ENCODE measurements at places on chromosomes 6 and 20. TPM values are rescaled to one million over a fixed set of nuclear protein-coding genes. Genes with fewer than 3 reads are reported as not detected.

The SYCP2L gene
- total RNA-seq: 12.6 TPM

The ULBP3 gene
- 4.2 TPM for total RNA-seq

The HCK gene
- not detected for total RNA-seq

The UNC93A gene
- total RNA-seq: not detected

The PRPH2 gene
- total RNA-seq: not detected

The PTPRK gene
- total RNA-seq: 89.3 TPM

The SLPI gene
- total RNA-seq: 55.1 TPM

The FABP7 gene
- not detected for total RNA-seq

The UBE2V1 gene
- 137 TPM for total RNA-seq

The DEFB132 gene
- total RNA-seq: not detected

- DNase-seq: no peak
These were observed 84.2 kb upstream of the ENPP5 start for GRCh38 chr6:46254946-46255345.

GRCh38 chr20:39631557-39631956 lies 669.4 kb downstream of the DHX35 start:
- no peak for DNase-seq

DNA sequence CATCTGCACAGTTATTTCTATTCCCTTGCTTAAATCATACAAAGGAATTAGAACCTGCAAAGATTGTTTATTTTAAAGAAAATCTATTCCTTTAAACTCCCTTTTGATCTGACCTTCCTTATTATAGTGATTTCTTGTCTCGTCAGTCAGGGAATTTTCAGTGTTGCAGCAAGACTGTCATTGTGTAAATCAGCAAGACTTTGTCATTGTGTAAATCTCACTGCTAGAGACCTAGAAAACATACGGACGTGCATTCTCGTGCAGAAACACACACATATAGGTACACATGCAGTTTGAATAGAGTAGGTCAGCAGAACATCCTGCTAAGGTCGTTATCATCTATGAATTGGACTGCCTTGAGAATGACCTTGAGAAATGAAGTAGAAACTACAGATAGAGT lies 6.2 kb upstream of the SGK1 start:
- DNase-seq: no peak

DNA sequence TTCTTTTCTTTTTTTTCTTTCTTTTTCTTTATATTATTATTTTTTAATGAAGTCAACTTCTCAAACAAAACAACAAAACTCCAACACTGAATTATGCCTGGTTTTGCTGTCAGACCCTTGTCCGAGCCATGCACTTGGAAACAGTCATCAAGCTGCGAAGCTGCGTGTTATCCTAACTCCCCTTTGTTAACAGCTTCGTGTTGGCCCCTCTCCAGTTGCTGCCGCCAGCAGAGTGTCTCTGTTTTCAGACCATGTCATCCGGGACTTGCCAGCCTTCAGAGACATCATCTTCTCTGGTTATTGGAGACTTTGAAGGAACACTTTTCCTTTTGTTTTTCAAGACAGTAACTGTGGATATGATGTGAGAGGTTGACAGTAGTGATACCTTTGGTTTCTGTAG lies 83.1 kb downstream of the TRMT11 start:
- DNase-seq: no peak

DNA sequence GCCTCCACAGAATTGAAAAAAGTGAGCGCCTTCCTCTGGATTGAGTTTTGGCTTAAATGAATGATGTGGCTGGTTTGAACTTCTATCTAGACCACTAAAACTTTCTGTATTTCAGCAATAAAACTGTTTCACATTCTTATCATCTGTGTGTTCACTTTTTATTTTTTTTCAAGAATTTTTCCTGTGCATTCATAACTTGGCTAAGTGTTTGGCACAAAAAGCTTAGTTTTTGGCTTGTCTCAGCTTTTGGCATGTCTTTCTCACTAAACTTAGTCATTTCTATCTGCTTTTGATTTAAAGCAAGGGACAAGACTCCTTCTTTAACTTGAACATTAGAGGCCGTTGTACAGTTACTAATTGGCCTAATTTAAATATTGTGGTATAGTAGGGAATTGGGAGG lies 1015.1 kb downstream of the EPHA7 start:
- no peak for DNase-seq

- DNase-seq: no peak
These were observed 52.1 kb downstream of the RIPOR2 start for GRCh38 chr6:24883618-24884017.

GRCh38 chr6:165511807-165512206 lies 151.2 kb downstream of the PDE10A start:
- no peak for DNase-seq

DNA sequence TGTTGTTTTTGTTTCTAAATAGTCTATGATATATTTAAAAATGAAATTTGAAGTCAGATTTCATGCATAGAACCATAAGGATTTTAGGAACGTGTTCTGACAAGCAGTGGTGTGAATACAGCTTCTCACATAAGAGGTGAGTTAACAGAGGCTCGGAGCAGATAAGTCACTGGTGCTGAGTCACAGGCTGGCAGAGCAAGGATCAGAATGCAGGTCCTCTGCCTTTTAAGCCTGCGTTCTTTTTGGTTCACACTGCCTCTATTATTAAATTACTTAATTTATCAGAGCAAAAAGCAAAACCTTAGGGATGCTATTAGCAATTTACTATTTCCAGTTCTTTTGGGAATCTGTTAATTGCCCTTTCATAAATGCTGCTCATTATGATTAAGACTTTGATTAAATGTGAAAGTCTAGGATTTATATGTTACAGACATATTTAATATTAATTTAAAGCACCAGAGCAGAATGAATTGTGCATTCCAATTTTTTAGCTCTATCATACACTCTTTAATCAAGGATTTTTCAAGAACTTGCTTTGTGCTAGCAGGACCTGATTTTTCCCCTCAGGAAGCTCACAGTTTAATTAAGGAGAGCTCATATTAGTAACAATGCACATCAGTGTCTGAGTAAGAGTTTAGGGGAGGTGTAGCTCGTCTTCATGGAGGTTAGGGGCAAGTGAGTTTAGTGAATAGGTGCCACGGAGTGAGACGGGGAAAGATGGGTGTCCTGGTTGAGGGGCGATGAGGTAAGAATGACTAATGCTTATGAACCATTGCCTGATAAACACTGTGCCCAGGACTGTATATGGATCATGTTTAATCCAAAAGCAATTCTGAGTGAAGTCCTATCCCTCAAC lies 212.7 kb upstream of the AGPAT4 start:
- no peak for DNase-seq

Data from PC-9 (cell line).